ENCODE measurements at places on chromosomes 6 and 20.

DNA sequence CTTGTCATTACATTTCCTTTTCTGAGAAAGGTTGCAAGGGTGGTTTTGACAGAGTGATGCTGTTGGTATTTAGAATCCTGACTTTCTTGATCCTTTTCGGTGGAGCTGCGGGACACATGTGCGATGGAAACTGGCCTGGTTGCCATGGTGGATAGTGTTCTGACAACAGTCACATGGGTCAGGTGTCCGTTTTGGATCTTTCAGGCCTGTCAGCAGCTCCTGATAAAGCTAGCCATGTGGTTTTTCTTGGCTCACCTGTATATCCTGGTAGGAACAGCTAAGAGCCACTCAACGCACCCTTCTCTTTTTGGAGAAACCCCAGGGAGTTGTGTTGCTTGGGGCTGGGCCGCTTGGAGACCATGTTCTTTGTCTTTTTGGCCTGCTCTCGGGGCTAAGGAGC, 177.4 kb downstream of the MTFR2 start:
- DNase-seq: no peak

- DNase-seq: no peak
These were observed 9.3 kb downstream of the CDS2 start for GRCh38 chr20:5136096-5136495.

DNA sequence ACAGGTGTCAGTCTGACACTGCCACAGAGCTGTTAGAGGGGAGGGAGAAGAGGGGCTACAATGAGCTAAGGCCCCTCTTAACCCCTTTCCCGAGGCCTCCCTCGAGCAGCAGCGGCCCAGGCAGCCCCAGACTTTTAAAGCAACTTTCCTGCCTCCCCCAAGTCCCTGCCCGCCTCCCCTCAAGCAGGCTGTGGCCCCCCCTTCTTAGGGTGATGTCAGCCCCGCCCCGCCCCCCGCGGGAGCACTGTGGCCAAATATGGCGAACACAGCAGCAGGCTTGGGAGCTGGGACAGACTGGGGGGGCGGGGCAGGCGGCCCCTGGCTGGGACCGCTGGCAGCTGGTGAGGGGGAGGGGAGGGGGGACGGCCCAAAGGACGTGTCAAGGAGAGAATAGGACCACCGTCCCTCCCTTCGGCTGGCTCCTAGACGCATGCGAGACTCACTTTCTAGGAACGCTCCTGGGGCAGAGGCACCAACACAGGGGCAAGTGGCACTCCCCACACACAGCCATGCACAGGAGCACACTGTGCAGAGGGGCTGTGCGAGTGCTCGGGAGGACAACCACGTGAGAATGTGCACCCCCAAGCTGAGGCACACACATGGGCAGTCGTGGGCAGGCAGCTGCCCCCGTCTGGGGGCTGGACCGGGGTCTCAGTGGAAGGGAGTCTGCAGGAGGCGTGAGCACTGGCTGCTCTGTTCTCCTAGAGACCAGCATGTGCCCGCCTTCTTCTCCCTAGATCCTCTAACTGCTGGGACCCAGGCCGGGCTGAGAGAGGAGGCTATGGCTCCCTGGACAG, 6.7 kb downstream of the TEAD3 start:
- peak; percentile 90 for DNase-seq

DNA sequence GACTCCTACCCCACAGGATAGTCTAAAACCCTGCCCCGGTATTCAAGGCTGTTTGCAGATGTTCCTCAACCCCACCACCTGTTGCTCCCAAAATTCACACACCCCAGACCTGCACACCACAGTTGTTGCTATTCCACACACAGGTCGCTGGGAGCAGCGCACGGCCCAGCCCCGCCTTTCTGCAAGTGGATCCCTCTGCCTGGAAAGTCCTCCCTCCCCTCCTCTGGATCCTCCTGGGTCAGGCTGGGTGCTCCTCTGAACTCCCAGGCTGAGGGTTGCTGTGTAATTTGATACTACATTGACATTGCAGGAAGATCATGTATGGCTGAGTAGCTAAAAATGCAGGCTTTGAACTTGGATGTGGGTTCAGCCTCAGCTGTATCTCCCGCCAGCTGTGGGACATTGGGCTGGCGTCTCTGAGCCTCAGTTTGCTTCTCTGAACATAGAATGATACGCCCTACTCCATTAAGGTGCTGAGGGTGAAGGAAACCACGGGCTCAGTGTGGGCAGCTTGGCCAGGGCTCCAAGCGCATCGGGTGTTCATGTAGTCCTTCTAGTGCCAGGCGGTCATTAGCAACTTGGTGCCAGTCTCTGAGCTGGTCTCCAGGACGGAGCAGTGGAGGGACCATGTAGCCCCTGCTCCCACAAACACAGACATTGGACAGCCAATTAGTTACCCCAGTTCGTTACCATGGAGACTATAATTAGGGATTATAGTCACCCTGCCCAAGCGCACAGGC, 13.9 kb upstream of the CCN5 start:
- no peak for DNase-seq

GRCh38 chr20:13771853-13772453, 12.8 kb downstream of the ESF1 start:
- DNase-seq: no peak

DNA sequence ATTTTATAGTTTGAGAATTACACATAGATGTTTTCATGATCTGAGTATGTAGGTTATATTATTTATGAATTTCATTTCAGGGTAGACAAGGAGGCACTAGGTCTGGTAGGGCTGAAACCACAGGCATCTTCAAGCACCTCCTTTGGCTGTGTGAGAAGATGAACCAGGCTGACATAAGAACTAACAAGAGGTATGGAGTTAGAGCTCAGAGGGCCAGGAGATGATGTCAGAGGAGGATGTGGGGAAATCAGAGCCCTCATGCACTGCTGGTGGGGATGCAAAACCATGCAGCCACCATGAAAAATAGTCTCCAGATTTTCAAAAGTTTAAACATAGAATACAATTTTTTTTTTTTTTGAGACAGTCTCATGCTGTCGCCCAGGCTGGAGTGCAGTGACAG, 13.6 kb upstream of the RIPOR3 start:
- DNase-seq: no peak

DNA sequence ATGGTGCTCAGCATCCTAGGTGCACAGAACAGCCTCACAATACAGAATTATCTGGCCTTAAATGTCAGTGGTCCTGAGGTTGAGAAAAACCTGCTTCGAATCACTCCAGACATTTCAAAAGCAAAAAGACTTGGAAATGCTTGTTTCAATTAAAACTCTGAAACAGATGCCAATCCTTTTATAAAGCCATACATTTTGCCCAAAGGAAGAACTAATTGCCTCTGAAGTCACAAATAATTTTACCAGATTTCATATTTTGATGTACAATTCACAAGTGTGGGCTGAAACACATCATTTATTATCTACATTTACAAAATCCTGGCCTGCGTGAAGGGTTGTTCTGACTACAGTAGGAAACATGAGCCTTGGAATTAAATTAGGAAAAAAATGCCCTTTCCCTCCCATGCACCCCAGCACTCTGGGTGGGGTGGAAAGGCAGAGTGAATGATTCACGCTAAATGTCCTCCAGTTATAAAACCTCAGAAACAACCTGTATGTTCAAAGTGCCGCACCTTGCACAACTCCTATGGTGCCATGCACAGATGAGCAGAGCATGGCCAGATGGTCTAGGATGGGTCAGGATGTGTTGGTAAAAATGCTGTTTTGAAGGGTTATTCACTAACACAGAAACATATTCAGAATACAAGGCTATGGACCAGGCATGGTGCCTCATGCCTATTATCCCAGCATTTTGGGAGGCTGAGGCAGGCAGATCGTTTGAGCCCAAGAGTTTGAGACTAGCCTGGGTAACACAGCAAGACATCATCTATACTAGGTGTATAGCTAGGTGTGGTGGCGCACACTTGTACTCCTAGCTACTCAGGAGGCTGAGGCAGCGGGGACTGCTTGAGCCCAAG, 87.0 kb downstream of the ZMYND8 start:
- no peak for DNase-seq

DNA sequence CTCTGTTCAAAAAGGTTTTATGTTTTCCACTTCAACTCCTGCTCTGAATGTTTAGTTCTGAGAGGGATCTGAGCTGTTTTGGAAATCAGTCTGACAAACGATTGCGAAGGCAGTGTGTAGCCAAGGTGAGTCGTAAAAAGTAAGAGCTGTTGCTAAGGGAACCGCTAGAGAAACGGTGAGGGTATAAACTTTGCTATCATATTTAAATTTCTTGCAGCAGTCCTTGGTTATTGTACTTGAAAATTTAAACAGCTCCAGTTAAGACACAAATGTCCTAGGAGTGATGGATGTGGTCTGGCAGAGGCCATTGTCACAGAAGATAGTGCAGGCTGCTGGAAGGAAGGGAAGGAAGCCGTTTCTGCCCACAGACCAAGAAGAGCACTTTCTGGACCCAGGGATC, 64.9 kb upstream of the CITED2 start:
- DNase-seq: no peak

GRCh38 chr20:36850759-36851158, 25.2 kb upstream of the TLDC2 start:
- DNase-seq: no peak

DNA sequence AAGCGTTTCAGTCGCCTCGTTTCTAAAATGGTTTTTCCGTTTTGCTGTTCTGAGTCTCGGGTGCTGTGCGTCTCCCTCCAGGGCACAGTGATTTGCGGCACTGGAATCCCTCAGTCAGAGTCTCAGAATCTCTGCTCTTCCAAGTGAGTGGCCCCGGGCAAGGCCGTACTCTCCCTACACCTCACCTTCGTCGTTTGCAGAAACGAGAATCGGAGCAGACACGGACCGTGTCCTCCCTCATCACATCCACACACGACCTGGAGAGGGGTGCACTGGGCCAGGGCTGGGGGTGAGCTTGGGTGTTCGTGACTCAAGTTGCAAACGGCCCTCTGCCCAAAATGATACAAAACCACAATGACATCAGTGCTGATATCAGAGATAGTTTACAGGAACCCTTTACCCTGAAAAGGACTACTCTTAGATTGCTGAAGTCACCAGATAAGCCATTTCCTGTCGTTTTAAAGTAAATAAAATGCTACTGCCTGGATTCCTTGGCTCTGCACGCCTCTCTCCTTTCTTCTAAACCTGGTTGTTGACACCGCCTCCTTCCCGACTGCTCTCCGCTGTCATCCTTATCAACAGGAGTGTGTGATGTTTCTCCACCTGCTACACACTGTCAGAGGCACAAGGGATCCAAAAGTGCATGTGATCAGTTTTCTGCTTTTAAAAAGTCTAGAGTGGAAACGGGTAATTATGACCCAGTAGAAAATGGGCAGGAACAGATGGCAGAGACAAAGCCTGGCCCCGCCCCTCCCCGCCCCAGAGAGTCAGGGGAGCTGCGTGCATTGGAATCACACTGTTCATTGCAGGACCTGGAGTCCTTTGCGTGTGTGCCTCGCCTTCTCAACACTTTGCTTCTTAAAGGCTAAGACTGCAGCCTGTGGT, 38.4 kb downstream of the KIF25 start:
- no peak for DNase-seq

- no peak for DNase-seq
These were observed 26.6 kb upstream of the C6orf58 start for GRCh38 chr6:127550403-127550802.

GRCh38 chr6:14983599-14984518, 262.0 kb upstream of the JARID2 start:
- no peak for DNase-seq

DNA sequence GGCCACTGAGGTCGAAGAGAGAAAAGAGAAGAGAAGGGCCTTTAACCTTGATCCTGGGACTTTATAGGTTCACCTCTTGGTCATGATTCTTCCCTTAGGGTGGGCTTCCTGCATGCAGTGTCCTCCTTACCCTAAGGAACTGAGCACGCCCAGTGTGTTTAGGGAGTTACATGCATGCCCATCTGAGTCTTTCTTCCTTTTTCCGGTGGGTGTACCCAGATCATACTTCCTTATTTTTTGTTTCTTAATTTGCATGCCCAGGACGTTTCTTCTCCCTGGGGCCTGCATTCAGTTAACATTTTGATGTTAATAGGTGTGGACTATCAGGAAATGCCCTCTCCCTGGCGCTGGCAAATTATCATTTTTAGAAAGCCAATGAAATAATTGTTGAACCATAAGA, 91.5 kb downstream of the HTR1B start:
- DNase-seq: no peak

DNA sequence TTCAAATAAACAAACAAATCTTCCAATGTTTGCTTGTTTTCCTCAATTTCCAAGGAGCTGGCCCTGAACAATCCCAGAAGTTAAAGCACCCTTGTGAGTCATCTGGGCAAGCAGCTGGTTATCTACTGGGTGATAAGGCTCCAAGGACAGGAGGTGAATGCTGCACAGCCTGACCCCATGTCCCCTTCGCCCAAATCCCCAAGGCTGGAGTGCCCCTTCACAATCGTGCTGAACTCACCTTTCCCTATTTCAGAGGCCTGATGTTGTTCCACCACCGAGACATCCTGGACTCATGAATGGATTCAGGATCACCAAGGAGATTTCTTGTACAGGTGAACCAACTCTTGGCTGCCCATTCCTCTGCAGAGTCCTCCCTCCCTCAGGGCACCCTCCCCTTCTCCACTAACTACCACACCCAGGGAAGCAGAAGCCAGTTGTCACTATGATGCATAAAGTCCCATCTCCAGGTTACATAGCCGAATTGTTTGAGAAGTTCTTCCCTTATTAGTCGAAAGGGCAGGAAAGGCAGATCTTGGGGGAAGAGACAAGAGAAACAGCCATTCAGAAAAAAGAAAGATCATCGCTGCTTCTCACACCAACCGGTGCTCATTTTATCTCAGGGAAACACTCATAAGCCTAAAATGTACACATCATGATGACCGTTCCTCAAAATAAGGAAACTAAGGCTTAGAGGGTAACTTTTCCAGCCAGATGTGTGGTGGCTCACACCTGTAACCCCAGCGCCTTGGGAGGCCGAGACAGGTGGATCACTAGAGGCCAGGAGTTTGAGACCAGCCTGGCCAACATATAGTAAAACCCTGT, 138.8 kb upstream of the RREB1 start:
- no peak for DNase-seq

DNA sequence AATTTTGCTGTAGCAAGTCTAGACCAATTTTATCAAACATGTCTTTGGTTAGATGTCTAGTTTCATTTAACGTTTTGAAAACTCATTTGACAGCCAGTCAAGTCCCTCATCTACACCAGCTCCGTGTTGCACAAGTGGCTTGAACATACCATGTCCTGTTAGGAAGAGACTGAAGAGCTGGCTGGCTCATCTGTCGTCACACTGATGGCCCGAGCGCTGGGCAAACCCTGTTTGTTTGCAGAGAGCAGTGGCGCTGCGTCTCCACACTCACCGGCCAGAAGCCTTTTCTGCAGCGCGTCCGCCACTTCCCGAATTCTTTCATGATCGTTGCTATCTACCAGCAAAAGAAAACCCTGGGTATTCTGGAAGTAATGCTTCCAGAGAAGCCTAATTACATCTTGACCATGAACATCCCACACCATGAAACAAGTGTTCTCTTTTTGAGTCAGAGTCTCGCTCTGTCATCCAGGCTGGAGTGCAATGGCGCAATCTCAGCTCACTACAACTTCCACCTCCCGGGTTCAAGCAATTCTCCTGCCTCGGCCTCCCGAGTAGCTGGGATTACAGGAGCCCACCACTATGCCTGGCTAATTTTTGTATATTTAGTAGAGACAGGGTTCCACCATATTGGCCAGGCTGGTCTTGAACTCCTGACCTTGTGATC, 10.7 kb upstream of the TCFL5 start:
- DNase-seq: no peak

- DNase-seq: peak; percentile 95
These were observed 118.0 kb downstream of the HFE start for GRCh38 chr6:26205161-26205624.

Measured in femur (tissue), 1 donor.